NCI-H1694 treated with DMSO at 0.1 percent for 48 hours (cell line): ENCODE measurements at places on chromosomes 1 and 21.

GRCh38 chr21:17514124-17514845, 1.4 kb downstream of the CXADR start:
- DNase-seq = no peak

- DNase-seq = no peak
These were observed 7.7 kb downstream of the IFNLR1 start for GRCh38 chr1:24179251-24179840.

- DNase-seq = no peak
These were observed 1223.8 kb downstream of the AMY1C start for GRCh38 chr1:104973516-104973915.

DNA sequence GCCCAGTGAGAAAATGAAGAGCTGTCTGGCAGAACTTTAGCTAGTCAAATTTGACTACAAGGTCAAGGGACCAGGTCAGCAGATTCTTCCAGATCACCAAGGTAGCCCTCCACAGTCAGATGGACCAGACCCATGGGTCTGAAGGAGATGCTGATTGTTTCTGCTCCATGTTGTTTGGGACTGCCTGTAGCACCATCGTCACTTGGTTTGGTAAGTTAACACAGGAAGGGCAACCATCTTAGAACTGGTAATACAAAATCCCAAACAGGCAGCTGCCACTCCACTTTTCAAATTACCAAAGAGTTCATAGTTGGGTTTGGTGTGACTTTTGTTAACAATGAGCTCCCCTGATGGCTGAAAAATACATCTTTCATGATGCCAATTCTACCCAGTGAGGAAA, 9.0 kb downstream of the ITPKB start:
- DNase-seq = no peak

DNA sequence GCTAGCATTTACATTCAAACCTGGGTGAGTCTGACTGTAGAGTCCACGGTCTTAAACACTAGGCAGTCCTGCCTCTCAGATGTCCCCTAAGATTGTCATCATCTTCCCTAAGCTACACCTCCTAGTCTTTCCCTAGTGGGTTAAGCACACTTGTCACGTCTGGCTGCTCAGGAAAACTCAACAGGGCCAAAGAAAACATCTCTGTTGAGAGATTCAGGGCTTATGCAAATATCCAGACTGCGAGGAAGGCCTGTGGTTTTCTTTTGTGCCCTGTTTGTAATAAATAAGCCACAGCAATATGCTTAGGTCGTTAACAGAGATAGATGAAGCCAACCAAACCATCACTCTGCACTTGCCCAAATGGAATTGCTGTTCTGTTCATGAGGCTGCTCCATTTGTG, 472.6 kb upstream of the DEPDC1 start:
- no peak for DNase-seq

DNA sequence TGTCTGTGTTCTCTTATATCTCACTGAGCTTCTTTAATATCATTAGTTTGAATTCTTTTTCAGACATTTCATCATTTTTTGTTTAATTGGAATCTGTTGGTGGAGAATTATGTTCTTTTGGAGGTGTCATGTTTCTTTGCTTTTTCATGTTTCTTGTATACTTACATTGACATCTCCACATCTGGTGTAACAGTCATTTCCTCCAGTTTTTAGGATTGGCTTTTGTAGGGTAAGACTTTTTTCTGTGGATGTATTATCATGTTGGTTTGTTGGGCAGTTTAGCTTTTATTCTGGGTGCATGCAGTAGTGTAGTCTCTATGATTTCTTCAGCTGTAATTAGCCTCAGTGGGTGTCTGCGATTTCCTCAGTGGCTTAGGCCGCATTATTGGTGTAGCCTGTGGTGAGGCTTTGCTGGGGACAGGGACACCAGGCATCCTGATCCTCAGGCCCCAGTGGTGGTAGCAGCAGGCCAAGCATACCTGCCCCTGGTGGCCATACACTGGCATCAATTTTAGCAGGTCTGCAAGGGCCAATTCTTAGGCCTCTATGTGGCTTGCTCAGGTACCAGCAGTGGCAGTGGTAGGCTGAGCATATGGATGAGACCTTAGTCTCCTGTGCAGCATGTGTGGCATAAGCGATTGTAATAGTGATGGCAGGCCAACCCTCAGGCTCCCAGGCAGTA, 77.6 kb upstream of the SAMD13 start:
- DNase-seq = no peak
